ENCODE measurements at places on chromosomes 1 and 21.

GRCh38 chr1:43052786-43053439 lies 94.2 kb upstream of the SLC2A1 start:
- H3K36me3 ChIP-seq = no peaks in the 10 kb centered on the region
- no peaks in the 10 kb centered on the region for H3K4me1 ChIP-seq
- H3K4me3 ChIP-seq = no peak overlapping the region
- H3K27ac ChIP-seq = no peak overlapping the region
- no peak for DNase-seq
- peaks cover 15% of the 10 kb centered on the region for H3K27me3 ChIP-seq

DNA sequence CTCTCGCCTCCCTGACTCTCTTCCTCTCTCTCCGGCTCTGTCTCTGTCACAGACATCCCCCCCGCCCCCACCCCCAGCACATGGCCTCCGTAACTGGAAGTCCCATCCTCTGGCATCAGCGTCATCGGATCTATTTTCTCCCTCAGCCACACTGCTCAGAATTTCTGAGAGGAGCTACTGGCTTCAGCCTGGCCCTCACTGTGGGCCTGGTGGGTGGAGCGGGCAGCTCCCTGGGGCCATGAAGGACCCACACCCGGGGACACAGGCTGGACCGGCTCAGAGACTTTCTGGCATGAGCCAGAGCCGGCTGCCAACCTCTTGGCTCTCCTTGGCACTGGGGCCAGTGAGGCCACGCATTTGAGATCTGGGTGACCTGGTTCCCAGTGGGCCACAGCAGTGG lies 61.2 kb upstream of the CASZ1 start:
- no peaks in the 10 kb centered on the region for H3K27me3 ChIP-seq
- peak; percentile 79 for DNase-seq
- peak overlapping the region; percentile 28 for H3K4me3 ChIP-seq
- peaks cover 59% of the 10 kb centered on the region for H3K4me1 ChIP-seq

DNA sequence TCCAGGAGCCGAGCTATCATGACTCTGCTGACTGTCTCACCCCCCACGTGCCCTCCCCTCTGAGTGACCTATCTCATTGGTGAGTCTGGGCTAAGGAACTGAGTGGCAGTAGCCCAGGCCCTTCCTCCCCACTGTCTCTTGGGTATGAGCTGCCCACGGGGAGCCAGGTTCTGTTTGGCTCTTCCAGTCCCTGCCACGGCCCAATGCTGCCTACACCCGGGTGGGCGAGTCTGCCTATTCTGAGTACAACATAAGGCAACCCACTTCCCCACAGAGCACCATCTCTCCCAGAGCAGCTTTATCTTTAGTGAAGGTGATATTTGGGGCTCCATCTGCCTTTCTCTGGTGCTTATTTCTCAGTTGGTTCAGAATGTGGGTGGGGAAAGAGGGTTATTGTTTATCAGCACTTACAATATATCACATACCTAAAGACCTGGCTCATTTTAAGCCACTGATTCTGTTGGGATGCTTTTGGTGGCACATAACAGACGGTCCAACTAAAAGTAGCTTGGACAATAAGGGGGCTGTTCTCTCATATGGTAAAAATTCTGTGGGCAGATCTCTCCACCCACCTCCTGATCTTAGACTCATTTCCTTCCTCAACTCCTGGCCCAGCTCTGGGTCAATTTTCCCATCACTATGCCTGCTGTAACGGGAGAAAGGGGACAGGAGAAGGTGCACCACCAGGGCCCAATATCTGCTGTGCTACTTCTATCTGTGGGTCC lies 27.7 kb upstream of the VWA5B1 start:
- H3K4me3 ChIP-seq = no peak overlapping the region
- DNase-seq = no peak
- peaks cover 8% of the 10 kb centered on the region for H3K4me1 ChIP-seq
- H3K36me3 ChIP-seq = no peaks in the 10 kb centered on the region
- no peaks in the 10 kb centered on the region for H3K27me3 ChIP-seq
- H3K27ac ChIP-seq = no peak overlapping the region

DNA sequence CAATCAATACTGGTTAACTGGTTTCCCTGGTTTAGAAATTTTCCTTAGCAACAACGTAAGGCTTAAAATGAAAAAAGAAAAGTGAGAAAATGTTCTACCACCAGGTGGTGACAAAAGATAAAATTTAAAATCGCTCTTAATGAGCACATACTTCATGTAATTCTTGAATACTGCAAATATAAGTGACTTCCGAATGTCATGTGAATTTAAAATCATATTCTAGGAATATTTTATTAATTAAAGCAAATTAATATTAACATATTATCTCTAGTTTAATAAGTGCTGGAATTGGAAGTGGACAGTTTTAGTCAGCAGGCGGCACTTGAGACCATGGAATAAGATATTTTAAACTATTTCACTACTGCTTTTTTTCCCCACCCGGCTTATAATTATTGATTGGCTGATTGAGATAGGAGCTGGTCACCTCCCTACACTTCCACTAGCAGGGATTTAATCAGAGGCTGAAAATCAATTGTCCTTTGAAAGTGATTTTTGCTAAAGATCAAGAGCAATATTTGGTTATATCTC lies 5.0 kb upstream of the ADAMTS1 start:
- H3K27ac ChIP-seq = no peak overlapping the region
- no peak for DNase-seq
- no peaks in the 10 kb centered on the region for H3K27me3 ChIP-seq
- no peaks in the 10 kb centered on the region for H3K4me1 ChIP-seq
- no peaks in the 10 kb centered on the region for H3K36me3 ChIP-seq

- DNase-seq = no peak
- H3K36me3 ChIP-seq = no peaks in the 10 kb centered on the region
Measured at GRCh38 chr1:12178511-12178910, 11.7 kb downstream of the TNFRSF1B start.

DNA sequence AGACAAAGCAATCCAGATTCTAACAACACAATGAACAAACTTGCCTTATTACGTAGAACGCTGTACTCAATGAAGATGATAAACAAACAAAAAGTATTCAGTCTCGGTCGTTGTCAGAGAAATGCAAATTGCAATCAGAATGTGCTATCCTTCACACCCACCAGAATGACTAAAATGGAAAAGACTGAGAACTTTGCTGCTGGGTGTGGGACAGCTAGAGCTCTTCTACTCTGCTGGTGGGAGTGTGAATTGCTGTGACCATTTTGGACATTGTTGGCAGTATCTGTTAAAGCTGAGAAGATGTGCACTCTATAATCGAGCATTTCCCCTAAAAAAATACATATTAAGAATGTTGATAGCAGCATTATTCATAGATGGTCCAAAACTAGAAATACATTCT lies 111.4 kb downstream of the PEX14 start:
- no peaks in the 10 kb centered on the region for H3K36me3 ChIP-seq
- DNase-seq = no peak
- H3K4me1 ChIP-seq = no peaks in the 10 kb centered on the region
- H3K4me3 ChIP-seq = no peak overlapping the region
- no peak overlapping the region for H3K27ac ChIP-seq
- H3K27me3 ChIP-seq = no peaks in the 10 kb centered on the region

DNA sequence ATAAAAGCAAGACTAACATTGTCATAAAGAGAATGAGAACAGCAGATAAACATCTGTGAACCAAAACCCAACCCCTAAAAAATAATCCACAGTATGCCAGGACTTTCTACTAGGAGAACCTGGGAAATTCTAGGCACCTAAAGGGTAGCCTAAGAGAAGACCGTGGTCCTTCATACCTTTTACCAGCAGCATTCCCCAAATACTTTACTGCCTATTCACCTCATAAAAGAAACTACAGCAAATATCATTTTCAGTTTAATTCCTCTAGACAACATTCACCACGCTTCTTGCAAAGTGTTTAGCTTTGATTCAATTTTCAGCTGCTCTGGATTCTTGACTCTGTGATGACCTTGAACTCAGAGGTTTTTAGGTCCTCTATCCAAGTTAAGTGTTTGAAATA lies 1180.7 kb upstream of the B3GALT2 start:
- no peak overlapping the region for H3K4me3 ChIP-seq
- H3K27me3 ChIP-seq = no peaks in the 10 kb centered on the region
- no peak for DNase-seq

DNA sequence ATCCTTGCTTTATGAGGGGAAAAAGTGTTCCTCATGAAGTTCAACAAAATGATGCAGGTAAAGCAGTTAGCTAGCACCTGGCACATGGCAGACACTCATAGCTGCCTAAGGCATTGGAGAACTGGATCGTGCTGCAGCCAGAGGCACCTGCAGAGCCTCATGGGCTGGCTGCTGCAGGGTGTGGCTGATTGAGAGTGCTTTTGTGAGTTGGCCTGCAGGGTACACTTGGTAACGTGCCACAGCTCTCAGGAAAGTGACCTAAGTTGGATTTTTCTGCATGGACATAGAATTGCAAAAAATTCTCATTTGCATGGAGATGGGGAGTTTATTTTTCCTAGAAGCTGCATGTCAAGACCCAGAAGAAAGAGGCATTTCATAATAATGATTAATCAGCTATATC lies 31.6 kb upstream of the IL20 start:
- H3K36me3 ChIP-seq = no peaks in the 10 kb centered on the region
- no peaks in the 10 kb centered on the region for H3K27me3 ChIP-seq
- DNase-seq = no peak
- H3K27ac ChIP-seq = no peak overlapping the region

GRCh38 chr1:52191395-52191965 lies 49.6 kb downstream of the ZFYVE9 start:
- peaks cover 28% of the 10 kb centered on the region for H3K4me1 ChIP-seq
- no peak overlapping the region for H3K4me3 ChIP-seq
- H3K27ac ChIP-seq = no peak overlapping the region
- DNase-seq = no peak
- no peaks in the 10 kb centered on the region for H3K36me3 ChIP-seq

GRCh38 chr1:46315669-46316403 lies 12.3 kb downstream of the UQCRH start:
- DNase-seq = no peak
- H3K4me3 ChIP-seq = no peak overlapping the region
- no peak overlapping the region for H3K27ac ChIP-seq
- H3K27me3 ChIP-seq = no peaks in the 10 kb centered on the region
- H3K4me1 ChIP-seq = no peaks in the 10 kb centered on the region

GRCh38 chr1:24442764-24443163 lies 27.2 kb downstream of the NIPAL3 start:
- no peaks in the 10 kb centered on the region for H3K36me3 ChIP-seq
- DNase-seq = no peak
- H3K4me3 ChIP-seq = no peak overlapping the region
- H3K4me1 ChIP-seq = no peaks in the 10 kb centered on the region
- no peak overlapping the region for H3K27ac ChIP-seq

- H3K4me1 ChIP-seq = no peaks in the 10 kb centered on the region
- H3K4me3 ChIP-seq = no peak overlapping the region
- no peaks in the 10 kb centered on the region for H3K36me3 ChIP-seq
- peak; percentile 73 for DNase-seq
Measured at GRCh38 chr1:24294716-24295371, 24.3 kb upstream of the GRHL3 start.

GRCh38 chr1:32289256-32289655 lies 2.6 kb upstream of the HDAC1 start:
- H3K4me1 ChIP-seq = no peaks in the 10 kb centered on the region
- H3K27ac ChIP-seq = no peak overlapping the region
- no peak for DNase-seq
- H3K27me3 ChIP-seq = no peaks in the 10 kb centered on the region

DNA sequence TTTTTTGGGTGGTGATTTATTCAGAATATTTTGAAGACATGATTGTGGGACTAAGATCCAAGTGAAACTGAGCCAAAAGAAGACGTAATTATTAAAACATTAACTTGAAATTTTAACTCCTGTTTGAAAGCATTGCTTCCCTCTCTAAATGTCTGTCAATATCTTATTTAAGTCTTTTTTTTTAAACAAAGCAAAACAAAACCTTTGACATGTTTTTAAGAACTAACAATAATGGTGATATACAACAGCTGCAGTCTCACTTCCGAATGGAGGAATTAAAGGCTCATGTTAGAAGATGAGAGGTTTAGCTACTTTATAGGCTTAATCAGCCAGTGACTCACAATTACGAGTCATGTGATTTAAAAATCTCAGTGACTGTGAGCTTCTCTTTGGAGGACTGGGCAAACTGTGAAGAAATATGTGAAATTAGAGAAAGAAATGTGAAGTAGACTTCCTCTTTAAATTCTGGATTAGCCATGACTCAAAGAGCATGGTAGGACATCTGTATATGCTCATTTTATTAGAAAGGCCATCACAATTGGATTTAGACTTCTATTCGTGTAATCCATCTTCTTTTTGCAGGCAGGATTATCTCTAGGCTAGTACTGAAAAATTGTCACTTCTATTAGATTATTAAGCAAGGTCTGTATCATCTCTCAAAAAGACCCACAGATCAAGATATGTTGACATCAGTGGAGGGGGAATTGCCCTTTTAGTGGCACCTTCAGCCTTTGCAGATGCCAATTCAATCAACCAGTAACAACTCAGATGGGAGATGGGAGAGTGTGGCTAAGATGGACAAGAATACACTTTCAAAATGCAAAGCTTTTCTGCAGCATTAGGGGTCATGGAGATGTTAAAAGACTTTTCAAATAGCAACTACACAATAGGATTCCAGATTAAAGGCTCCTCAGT lies 28.7 kb downstream of the KCNA3 start:
- no peak for DNase-seq
- H3K4me3 ChIP-seq = no peak overlapping the region
- H3K27me3 ChIP-seq = no peaks in the 10 kb centered on the region
- H3K27ac ChIP-seq = no peak overlapping the region

DNA sequence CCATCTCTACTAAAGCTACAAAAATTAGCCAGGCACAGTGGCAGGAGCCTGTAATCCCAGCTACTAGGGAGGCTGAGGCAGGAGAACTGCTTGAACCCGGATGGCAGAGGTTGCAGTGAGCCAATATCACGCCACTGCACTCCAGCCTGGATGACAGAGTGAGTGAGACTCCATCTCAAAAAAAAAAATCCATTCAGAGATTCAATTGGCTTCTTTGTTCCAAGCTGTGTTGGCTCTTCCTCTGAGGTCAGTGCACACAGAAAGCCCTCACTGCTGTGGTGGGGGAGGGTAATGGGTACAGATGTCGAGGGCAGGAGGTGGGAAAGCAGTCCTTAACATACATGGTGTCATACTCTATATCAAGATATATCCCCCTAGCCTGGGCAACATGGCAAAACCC lies 14.7 kb downstream of the TIE1 start:
- no peaks in the 10 kb centered on the region for H3K36me3 ChIP-seq

GRCh38 chr21:34362670-34363069 lies 1.1 kb upstream of the KCNE2 start:
- H3K27me3 ChIP-seq = no peaks in the 10 kb centered on the region
- no peak overlapping the region for H3K4me3 ChIP-seq
- H3K36me3 ChIP-seq = no peaks in the 10 kb centered on the region
- no peak for DNase-seq

DNA sequence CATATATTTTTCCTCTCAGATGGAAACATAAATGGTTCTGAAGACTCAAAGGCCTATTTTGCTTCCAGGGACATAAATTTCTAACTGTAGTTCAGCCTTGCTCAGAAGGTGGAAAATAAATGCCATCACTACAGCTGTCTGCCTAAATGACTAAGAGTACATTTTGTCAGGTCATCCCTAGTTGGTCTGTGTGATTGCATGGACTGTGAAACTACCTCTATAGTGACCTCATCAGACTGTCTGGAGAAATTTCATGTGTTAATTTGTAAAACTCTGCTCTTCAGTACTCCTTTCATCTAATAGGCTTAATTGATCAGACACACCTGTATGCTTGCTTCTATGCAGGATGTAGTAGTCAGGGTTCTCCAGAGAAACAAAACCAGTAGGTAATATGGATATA lies 886.9 kb downstream of the AMY1C start:
- no peaks in the 10 kb centered on the region for H3K36me3 ChIP-seq
- H3K27ac ChIP-seq = no peak overlapping the region
- no peaks in the 10 kb centered on the region for H3K4me1 ChIP-seq
- no peak for DNase-seq
- no peak overlapping the region for H3K4me3 ChIP-seq
